Right renal cortex interstitium (tissue), 3 donors: ENCODE measurements at places on chromosomes 5 and 9. TPM values are rescaled to one million over a fixed set of nuclear protein-coding genes. Genes with fewer than 3 reads are reported as not detected.

The CDH18 gene
- 1.1 TPM for polyA plus RNA-seq

The PLPP1 gene
- polyA plus RNA-seq = 95.3 TPM

The CCDC192 gene
- 1.1 TPM for polyA plus RNA-seq

The SEMA4D gene
- 41.3 TPM for polyA plus RNA-seq

The PCSK1 gene
- polyA plus RNA-seq = 0.31 TPM

The ZNF346 gene
- 21.3 TPM for polyA plus RNA-seq

The NDOR1 gene
- 8.2 TPM for polyA plus RNA-seq

The NEUROG1 gene
- not detected for polyA plus RNA-seq

The BNC2 gene
- 8.3 TPM for polyA plus RNA-seq

The ROR2 gene
- polyA plus RNA-seq = 17.3 TPM

DNA sequence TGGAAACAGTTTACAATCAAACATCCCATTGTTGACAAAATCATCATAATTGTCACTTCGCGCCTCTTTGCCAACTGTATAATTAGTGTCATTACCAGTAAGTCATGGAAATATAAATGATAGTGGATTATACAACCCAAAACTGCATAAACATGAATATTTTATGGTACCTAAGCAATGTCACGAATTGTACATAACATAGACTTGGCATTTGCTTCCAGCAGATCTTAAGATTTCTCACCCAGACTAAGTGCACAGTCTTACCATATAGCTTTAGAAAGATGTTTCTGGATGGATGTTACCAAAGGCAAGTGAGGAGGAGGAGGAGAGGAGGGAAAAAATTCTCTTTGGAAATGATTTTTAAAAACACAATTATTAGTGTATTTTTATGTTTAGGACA is 113.4 kb upstream of the TAS2R1 start:
- DNase-seq = no peak

GRCh38 chr9:16171911-16172310 is 619.1 kb downstream of the CCDC171 start:
- peak; percentile 27 for DNase-seq

DNA sequence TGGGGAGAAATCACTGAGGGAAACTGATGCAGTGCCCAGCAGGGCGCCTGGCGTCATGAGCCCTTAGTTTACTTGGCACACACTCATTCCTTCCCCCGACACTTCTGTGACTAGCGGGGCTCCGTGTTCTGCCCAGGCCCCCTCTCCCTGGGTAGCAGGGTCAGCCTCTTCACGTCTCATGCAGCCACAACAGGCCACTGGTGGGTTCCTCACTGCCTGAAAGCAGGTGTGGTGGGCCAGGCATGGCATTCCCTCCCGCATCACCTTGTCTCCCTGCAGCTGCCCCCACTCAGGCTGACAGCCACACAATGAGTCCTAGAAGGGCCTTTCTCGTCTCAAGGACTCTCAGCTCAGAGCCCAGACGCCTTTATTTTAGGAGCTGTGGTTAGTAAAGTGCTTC is 51.1 kb upstream of the CPLX2 start:
- no peak for DNase-seq

DNA sequence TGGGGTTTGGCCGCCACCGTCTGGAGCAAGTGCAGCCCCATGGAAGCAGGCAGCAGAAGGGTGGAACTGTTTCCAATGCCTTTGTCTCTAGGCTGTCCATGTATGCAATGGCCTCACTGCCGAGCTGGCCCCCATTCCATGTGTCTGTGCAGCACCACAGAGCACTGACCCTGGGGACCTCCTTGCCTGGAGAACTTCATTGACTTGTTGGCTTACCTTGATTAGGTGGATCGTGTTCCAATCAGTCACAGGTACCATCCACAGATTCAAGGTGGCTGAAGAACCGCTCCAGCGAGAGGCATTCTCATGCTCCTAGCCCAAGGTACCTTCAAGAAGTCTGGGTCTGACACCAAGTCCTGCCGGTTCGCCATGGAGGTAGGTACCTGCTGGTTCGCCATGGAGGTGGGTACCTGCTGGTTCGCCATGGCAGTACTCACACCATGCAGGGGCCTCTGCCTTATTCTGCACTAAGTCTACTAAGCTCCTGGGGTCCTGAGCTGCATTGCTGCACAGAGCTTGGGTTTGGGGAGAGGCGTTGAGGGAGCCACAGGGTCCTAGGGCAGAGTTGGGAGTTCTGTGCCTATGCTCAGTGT is 358.3 kb upstream of the IRX1 start:
- no peak for DNase-seq

- no peak for DNase-seq
Observed at GRCh38 chr9:130461218-130461630, 16.5 kb downstream of the ASS1 start.

- DNase-seq = no peak
Observed at GRCh38 chr5:145681686-145682085, 153.5 kb downstream of the PRELID2 start.

GRCh38 chr9:111231801-111232580 is 98.0 kb downstream of the OR2K2 start:
- DNase-seq = no peak

DNA sequence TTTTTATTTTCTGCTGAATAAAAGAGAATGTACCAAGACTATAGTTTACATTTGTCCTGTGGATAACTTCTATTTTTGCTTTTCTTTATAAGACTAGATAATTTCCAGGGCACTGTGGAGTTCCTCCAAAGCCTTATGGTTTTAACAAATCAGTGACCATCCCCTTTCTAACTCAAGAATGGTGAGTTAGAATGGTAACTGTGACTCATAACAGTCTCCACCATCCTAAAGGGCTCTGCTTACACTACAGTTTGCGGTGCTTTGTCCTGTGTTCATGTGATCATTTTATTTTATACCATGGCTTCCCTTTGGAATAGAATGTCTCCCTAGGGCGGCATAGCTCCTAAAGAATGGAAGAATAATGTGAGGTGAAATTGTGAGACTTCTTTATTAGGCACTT is 30.2 kb downstream of the WDR36 start:
- DNase-seq = no peak

- no peak for DNase-seq
Observed at GRCh38 chr5:137833463-137833862, 34.2 kb upstream of the MYOT start.

GRCh38 chr5:5765066-5765850 is 342.8 kb downstream of the ICE1 start:
- no peak for DNase-seq
